Ovary (tissue), 10 donors: ENCODE measurements at places on chromosomes 1 and 21. TPM values are rescaled to one million over a fixed set of nuclear protein-coding genes. Genes with fewer than 3 reads are reported as not detected.

DNA sequence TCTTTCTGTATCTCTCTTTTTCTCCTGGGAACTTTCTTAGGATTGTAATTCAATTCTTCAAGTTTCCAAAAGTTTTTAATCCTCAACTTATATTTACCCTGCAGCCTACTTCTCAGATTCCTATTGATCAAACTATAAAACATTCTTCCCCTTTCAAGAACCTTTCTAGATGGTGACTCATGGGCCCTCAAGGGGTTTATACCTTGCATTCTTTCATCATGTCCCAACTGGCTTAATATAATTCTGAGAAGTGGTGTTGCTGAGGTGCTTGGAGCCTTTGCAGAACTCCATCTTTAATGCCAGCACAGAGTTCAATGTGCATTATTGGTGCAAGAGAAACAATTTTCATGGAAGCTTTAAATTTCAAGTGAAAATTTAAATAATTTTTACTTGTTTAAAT lies 273.4 kb downstream of the VAV3 start:
- no peaks in the 10 kb centered on the region for H3K36me3 ChIP-seq
- no peak overlapping the region for H3K4me3 ChIP-seq
- H3K27me3 ChIP-seq, result no peaks in the 10 kb centered on the region
- no peak overlapping the region for H3K27ac ChIP-seq

DNA sequence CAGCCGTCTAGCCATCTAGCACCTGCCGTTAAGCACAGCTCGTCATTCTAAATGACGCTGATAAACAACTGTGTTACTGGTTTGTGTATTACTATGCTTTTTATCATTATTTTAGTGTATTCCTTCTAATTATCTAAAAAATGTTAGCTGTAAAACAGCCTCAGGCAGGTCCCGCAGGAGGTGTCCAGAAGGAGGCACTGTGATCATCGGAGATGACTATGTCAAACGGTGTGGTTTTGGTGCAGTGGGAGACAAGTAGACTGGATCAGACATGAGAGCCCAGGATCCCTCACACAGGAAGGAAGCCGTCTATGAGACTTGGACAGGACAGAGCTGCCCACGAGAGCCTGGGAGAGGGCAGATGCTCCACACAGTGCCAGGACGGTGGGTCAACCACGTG lies 55.3 kb upstream of the COL6A1 start:
- no peak overlapping the region for H3K4me3 ChIP-seq
- no peak overlapping the region for H3K27ac ChIP-seq
- no peaks in the 10 kb centered on the region for H3K27me3 ChIP-seq
- H3K36me3 ChIP-seq, result no peaks in the 10 kb centered on the region

DNA sequence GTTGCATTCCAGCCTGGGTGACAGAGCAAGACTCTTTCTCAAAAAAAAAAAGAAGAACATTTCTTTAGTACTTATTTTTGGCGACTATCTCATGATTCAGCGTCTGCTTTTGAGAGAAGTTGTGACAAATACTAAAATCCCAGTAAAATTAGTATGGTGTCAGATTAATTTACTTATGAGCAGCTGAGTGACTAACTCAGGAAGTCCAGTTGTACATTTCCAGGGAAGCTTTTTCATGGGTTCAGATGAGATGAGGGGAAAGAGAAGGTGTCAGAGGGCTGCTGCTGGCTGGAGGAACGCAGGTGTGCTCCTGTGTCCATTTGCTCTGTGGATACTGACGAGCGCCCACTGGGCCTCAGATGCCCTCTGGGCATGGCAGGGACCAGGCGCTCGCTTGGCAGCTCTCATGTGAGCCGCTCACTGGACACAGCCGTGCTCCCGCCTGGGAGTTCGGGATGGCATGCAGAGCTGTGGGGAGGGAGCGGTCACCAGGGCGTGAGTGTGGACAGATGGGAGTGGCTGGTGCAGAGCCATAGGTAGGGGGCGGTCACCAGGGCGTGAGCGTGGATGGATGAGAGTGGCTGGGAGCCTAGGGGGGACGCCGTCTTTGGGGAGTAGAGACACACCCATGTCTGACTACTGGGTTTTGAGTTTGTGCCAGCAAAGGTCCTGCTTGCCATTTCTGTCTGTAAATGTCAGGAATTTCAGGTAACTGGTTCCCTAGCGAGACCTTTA lies 55.0 kb downstream of the ADARB1 start:
- H3K4me1 ChIP-seq, result peaks cover 15% of the 10 kb centered on the region
- no peaks in the 10 kb centered on the region for H3K27me3 ChIP-seq
- H3K36me3 ChIP-seq, result no peaks in the 10 kb centered on the region

Gene NCF2
- 11.7 TPM for total RNA-seq

- H3K4me1 ChIP-seq, result peaks cover 1% of the 10 kb centered on the region
- no peak overlapping the region for H3K4me3 ChIP-seq
- no peaks in the 10 kb centered on the region for H3K36me3 ChIP-seq
- H3K27me3 ChIP-seq, result no peaks in the 10 kb centered on the region
Observed at GRCh38 chr1:243842161-243842560, 7.9 kb downstream of the AKT3 start.

GRCh38 chr1:42931108-42931539 lies 27.5 kb downstream of the SLC2A1 start:
- no peaks in the 10 kb centered on the region for H3K27me3 ChIP-seq
- H3K4me1 ChIP-seq, result peaks cover 3% of the 10 kb centered on the region
- no peak for DNase-seq
- H3K4me3 ChIP-seq, result no peak overlapping the region
- H3K36me3 ChIP-seq, result no peaks in the 10 kb centered on the region

DNA sequence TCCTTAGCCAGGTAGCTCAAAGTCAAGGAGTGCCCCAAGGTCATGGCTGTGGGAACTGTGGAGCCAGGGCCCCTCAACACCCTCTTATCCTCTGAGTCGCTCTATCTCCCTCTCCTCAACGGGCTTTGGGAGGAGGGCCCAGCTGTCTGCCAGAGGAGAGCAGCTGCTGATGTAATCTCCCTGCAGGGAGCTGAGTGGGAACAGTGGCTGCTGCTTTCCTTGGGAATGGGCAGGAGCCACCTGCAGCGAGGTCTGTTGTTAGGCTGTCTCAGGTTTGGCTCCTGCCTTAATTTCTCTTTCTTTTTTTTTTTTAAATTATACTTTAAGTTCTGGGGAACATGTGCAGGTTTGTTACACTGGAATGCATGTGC lies 58.8 kb upstream of the MAP1LC3C start:
- no peak for DNase-seq
- no peak overlapping the region for H3K27ac ChIP-seq
- no peak overlapping the region for H3K4me3 ChIP-seq

Gene TTC34
- 1.1 TPM for total RNA-seq

- no peak overlapping the region for H3K27ac ChIP-seq
- no peaks in the 10 kb centered on the region for H3K27me3 ChIP-seq
Observed at GRCh38 chr1:4133297-4133938, 233.3 kb upstream of the C1orf174 start.

- H3K4me3 ChIP-seq, result no peak overlapping the region
- H3K36me3 ChIP-seq, result no peaks in the 10 kb centered on the region
- DNase-seq, result no peak
- H3K4me1 ChIP-seq, result peaks cover 7% of the 10 kb centered on the region
- no peaks in the 10 kb centered on the region for H3K27me3 ChIP-seq
Observed at GRCh38 chr1:153631047-153632022, 2.5 kb upstream of the CHTOP start.

GRCh38 chr1:210363119-210363518 lies 34.4 kb downstream of the HHAT start:
- no peak for DNase-seq
- no peaks in the 10 kb centered on the region for H3K27me3 ChIP-seq

DNA sequence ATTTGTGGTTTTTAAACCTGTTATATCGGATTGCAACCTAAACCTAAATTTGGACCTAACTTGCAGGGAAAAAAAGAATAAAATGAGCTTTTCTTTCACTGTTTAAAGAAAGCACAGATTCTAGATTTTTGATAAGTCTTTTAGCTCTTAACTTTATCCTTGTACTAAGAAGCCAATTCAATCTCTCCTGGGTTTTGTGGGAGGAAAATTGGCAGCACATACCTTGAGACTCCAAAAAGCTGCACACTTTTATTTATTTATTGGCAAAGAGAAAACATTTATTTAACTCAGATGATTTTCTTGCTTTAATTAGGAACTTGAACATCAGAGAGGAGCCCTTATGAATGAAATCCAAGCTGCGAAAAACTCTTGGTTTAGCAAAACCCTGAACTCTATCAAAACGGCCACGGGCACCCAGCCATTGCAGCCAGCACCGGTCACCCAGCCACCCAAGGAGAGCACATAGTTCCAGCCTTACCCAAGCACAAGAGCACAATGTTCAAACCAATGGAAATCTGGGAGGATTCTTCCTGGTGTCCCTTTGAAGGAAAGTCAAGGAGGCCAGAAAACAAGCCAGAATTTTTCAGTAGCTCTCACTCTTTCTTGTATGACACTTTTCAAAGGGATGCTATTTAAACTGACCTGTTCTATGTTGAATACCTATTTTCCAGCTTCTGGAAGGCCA lies 10.1 kb upstream of the CACYBP start:
- no peaks in the 10 kb centered on the region for H3K36me3 ChIP-seq
- H3K27ac ChIP-seq, result peak overlapping the region; percentile 85
- peaks cover 2% of the 10 kb centered on the region for H3K4me1 ChIP-seq
- peak; percentile 47 for DNase-seq

GRCh38 chr1:39154553-39155421 lies 49.7 kb upstream of the MACF1 start:
- H3K4me3 ChIP-seq, result no peak overlapping the region
- H3K27me3 ChIP-seq, result no peaks in the 10 kb centered on the region

DNA sequence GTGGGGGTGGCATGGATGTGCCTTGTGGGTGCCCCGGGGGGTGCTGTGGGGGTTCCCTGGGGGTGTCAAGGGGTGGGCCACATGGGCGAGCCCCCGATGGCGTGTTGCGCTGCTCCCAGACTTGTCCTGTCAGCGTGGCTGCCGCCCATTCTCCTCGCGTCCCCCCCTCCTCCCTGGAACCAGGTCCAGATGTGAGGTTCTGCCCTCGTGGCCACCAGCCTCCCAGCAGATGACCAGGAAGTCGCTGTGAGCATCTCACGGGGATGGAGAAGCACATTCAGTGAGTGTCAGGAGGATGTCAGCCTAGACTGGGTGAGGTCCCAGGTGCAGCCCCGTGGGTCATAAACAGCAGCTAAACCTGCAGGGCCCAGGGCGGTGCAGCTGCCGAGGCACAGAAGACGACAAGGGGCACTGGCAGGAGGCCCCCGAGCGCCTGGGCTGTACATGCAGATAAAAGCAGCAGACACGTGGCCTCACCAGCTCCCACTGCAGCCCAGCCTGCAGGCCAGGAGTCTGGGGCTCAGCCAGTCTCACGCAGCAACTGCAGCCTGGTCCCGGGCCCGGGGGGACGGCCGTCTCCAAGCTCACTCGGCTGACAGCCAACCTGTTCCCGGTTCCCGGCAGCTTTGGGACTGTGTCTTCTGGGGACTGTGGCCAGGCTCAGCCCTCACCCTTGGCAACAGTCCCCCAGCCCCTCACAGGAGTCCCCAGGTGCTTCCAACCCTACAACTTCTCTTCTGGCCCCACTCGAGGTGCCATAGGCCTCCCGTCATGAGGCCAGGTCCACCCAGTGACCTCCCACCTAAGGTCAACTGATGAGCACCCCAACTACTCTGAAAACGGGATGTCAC lies 17.5 kb upstream of the COL6A2 start:
- H3K27ac ChIP-seq, result no peak overlapping the region
- peaks cover 2% of the 10 kb centered on the region for H3K4me1 ChIP-seq
- no peak overlapping the region for H3K4me3 ChIP-seq
- H3K36me3 ChIP-seq, result no peaks in the 10 kb centered on the region
- DNase-seq, result peak; percentile 61
- H3K27me3 ChIP-seq, result no peaks in the 10 kb centered on the region

DNA sequence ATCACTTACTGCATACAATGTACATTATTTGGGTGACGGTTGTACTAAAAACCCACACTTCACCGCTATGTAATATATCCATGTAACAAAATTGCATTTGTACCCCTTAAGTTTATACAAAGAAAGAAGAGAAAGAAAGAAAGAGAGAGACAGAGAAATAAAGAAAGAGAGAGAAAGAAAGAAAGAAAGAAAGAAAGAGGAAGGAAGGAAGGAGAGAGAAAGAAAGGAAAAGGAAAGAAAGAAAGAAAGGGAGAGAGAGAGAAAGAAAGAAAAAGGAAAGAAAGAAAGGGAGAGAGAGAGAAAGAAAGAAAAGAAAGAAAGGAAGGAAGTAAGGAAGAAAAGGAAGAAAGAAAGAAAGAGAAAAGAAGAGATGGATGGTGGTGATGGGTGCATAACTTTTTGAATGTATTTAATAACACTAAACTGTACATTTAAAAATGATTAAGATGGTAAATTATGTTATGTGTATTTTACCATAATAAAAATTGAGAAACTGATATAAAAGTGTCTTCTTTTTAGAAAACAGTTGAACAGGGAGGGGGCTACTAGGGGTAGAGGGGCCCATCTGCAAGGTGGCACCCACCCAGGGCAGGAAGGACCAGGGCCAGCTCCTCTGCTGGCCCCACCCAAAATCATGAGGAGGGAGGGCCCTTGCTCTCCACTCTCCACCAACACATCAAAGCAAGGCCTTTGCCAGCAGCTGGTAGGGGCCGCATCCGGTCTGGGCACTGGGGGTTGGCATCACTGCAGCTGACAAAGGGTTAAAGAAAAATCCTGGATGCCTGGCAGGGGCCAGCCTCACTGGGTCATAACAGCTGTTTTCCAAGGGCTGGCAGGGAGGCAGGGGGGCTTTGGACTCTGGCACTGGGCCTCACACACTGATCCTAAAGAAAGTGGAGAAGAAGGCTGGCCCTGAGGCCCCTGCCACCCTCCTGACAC lies 153.9 kb upstream of the EDN2 start:
- H3K27ac ChIP-seq, result no peak overlapping the region
- H3K27me3 ChIP-seq, result no peaks in the 10 kb centered on the region
- H3K4me3 ChIP-seq, result no peak overlapping the region
- DNase-seq, result no peak
- H3K36me3 ChIP-seq, result no peaks in the 10 kb centered on the region

GRCh38 chr1:51175278-51175677 lies 60.8 kb upstream of the RNF11 start:
- no peaks in the 10 kb centered on the region for H3K36me3 ChIP-seq
- H3K27me3 ChIP-seq, result no peaks in the 10 kb centered on the region
- no peak overlapping the region for H3K4me3 ChIP-seq
- DNase-seq, result no peak

GRCh38 chr1:179586107-179586823 lies 5.4 kb upstream of the TDRD5 start:
- H3K27ac ChIP-seq, result no peak overlapping the region
- peaks cover 1% of the 10 kb centered on the region for H3K4me1 ChIP-seq
- H3K36me3 ChIP-seq, result no peaks in the 10 kb centered on the region
- DNase-seq, result peak; percentile 79
- peak overlapping the region; percentile 31 for H3K4me3 ChIP-seq
- no peaks in the 10 kb centered on the region for H3K27me3 ChIP-seq

DNA sequence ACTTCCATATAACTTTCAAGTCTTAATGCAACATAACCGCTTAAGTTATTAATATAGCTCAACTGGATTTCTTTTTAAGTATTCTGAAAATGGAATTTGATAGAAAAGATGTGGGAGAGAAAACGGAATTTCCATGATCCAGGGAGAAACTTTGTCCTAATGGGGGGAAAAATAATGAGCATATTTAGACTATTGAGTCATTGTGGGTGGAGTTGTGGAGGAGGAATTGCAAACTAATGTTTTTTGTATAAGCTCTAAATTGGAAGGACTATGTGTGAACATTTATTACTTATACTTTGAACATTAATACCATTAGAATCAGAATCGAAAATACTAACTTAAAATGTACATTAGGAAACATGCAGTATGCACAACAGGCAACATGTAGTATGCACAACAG lies 159.9 kb upstream of the NEGR1 start:
- H3K27me3 ChIP-seq, result no peaks in the 10 kb centered on the region
- H3K4me1 ChIP-seq, result no peaks in the 10 kb centered on the region
- H3K36me3 ChIP-seq, result no peaks in the 10 kb centered on the region
- no peak for DNase-seq

Gene SH2D5
- 1.8 TPM for total RNA-seq
